ENCODE measurements at places on chromosomes 3 and 15.

DNA sequence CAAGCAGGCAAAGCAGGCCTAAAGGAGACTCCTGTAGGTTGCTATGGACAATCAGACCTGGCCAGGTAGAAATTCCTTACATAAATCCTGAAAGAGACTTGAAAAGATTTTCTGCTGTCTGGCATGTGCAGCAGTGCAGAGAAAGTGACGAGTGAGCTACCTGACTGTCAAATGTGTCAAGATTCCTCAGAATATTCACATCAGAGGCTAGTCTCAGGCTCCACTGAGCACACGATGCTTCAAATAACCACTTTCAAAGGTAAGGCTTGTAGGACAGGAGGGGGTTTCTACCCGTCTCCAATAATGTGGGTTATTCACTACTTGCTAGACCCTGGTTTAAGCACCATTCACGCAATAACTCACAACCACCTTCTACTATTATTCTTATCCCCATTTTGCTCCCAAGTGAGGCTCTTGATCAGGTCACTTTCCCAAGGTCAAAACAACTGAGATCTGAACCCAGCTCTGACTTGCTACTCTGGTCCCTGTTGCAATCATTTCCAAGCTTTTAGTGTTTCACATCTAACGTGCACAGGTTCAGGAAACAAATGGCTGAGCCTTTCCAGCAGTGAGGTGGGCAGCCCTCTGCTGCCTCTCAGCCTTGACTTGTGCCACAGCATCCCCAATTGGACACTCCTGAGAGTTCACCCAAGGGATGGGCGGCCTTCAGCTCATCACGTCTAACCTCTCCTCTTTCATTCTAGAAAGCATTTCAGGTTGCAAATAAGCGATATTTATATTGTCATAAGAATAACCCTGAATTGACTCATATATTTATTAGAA is 329.9 kb upstream of the WNT5A start:
- no peak for DNase-seq

DNA sequence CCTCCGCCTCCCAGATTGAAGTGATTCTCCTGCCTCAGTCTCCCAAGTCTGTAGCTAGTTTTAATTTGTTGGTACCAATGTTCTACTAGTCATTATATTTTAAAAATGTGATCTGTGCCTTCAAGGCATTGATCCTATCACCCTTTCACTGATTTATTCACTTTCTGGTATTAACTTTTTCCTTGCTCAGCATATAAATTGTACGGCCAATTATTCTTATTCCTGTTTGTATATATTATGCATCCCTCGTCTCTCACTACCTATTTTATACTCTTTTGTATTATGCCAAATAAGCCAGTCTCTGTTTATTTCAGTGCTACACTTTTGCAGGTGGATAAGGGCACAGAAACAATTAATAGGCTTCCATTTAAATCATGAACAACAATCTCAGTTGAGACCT is 620.2 kb upstream of the BCHE start:
- DNase-seq: no peak

DNA sequence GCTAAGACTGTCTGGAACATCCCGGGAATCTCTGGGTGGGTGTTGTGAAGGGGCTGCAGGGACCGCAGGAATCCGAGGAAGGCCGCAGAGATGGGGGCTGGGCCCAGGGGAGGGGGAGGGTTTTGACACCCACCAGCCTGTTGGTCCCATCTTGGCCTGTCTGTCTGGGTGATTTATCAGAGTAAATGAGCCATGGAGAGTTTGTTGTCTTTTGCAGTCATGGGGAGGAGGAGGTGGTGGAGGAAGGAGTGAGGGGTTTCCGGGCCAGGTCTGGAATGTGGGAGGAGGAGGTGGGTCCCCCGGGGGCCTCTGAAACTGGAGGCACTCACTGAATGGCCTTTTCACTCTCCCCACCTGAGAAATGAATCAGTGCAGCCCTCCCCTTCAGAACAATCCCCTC is 11.5 kb downstream of the SEMA3F start:
- DNase-seq: peak; percentile 64

- DNase-seq: peak; percentile 5
These were observed 69.8 kb downstream of the TNFAIP8L3 start for GRCh38 chr15:51024735-51025453.

- DNase-seq: peak; percentile 6
These were observed 301.3 kb upstream of the IGF1R start for GRCh38 chr15:98347001-98347400.

GRCh38 chr3:123331006-123331405 is 117.9 kb downstream of the ADCY5 start:
- DNase-seq: no peak

- DNase-seq: no peak
These were observed 325.5 kb downstream of the RYR3 start for GRCh38 chr15:33636234-33636633.

- DNase-seq: peak; percentile 97
These were observed 13.6 kb downstream of the IGDCC4 start for GRCh38 chr15:65409036-65409631.

GRCh38 chr15:48447657-48448056 is 116.4 kb downstream of the DUT start:
- no peak for DNase-seq

DNA sequence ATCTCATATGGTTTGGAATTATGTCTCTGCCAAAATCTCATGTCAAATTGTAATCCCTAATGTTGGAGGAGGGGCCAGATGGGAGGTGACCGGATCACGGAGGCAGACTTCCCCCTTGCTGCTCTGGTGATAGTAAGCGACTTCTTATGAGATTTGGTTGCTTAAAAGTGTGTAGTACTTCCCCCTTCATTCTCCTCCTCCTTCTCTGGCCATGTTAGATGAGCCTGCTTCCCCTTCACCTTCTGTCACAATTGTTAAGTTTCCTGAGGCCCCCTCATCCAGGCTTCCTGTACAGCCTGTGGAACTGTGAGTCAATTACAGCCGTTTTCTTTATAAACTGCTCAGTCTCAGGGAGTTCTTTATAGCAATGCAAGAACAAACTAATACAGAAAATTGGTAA is 51.1 kb downstream of the NEDD4 start:
- DNase-seq: no peak

GRCh38 chr3:133992381-133992780 is 37.3 kb downstream of the SLCO2A1 start:
- DNase-seq: no peak

DNA sequence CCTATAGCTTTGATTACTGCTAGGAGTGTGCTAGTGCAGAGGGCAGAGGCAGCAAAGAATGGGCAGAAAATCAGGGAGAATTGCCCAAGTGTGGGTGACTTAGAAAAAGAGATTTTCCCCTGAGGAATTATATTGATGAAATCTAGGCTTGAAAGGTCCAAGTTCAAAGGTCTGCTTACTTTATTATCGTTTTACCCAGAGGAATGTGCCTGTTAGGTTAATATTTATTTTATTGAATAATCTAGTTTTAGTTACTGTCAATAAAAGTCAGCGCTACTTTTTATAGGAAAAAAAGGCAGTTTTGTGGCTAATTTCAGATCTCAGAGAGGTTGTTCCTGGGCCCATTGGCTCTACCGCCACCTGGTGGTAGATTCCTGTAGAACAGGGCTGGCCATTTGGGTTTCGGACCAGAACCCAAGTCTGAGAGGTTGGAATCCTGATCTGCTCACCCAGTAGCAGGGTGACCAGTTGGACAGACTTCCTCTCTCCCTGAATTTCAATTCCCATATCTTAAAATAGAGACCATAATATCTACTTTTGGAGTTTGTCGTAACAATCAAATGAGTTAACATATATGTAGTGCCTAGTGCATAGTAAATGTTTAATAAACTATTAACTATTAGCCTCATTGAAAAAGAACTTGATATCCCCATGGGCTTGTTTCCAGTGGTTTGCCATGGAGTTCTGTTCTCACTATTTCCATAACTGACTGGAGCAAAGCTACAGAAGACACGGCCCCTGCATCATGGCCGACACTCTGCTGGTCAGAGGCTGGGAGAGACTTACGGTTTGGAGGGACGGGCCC is 62.7 kb upstream of the ZNF148 start:
- peak; percentile 69 for DNase-seq

GRCh38 chr15:66095871-66096687 is 157.5 kb downstream of the MEGF11 start:
- no peak for DNase-seq

GRCh38 chr3:119205209-119205608 is 31.8 kb downstream of the UPK1B start:
- DNase-seq: no peak

DNA sequence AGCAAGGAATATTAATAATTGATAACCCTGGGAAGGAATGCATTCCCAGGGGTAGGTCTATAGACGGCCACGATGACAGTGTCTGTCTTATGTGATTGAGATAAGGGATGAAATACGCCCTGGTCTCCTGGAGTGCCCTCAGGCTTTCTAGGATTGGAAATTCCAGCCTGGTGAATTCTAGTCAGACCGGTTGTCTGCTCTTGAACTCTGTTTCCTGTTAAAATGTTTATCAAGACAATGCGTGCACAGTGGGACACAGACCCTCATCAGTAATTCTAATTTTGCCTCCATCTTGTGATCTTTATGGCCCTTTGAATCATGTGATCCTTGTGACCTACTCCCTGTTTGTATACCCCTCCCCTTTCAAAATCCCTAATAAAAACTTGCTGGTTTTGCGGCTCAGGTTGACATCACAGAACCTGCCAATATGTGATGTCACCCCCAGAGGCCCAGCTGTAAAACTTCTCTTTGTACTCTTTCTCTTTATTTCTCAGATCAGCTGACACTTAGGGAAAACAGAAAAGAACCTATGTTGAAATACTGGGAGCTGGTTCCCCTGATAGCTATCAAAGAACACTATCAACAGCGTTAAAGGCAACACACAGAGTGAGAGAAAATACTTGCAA is 183.3 kb downstream of the PDE8A start:
- no peak for DNase-seq

- no peak for DNase-seq
These were observed 88.3 kb downstream of the GHSR start for GRCh38 chr3:172359996-172360395.

DNA sequence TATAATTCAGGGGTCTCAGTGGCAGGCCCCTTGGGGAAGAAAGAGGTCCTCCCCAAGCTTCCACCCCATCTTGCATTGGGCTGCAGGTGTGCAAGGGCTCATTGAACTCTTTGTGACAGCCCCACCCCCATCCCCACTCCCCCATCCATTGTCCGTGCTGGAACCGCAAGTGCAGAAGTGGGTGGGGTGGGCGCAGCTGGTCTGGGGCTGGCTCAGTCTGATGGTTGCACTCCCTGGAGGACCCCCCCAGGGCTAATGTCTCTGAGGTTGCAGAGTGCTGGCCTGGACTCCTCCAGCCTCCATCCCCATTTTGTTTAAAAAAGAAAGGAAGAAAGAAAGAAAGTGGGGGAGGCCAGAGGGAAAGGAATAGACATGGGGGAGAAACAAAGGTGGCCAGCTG is 42.3 kb upstream of the ARL8B start:
- no peak for DNase-seq

DNA sequence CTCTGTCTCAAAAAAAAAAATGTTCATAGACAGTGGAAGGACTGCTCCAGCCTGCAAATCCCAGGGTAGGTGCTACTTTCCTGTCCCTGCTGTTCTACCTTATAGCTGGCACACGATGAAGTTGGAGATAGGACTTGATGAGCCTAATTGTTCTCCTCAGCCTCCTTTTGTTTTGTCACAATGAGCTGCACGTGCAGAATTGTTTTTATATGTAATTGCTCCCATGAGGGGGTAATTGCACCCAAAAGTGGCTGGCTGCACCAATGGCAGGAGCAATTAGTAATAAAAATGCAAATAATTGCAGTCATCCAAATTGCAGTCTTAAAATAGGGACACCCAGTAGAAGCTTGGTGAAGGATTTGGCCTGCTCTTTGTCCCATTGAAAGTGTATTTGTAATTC is 63.0 kb upstream of the PFN2 start:
- no peak for DNase-seq

GRCh38 chr3:107001635-107002034 is 375.6 kb upstream of the CCDC54 start:
- no peak for DNase-seq

DNA sequence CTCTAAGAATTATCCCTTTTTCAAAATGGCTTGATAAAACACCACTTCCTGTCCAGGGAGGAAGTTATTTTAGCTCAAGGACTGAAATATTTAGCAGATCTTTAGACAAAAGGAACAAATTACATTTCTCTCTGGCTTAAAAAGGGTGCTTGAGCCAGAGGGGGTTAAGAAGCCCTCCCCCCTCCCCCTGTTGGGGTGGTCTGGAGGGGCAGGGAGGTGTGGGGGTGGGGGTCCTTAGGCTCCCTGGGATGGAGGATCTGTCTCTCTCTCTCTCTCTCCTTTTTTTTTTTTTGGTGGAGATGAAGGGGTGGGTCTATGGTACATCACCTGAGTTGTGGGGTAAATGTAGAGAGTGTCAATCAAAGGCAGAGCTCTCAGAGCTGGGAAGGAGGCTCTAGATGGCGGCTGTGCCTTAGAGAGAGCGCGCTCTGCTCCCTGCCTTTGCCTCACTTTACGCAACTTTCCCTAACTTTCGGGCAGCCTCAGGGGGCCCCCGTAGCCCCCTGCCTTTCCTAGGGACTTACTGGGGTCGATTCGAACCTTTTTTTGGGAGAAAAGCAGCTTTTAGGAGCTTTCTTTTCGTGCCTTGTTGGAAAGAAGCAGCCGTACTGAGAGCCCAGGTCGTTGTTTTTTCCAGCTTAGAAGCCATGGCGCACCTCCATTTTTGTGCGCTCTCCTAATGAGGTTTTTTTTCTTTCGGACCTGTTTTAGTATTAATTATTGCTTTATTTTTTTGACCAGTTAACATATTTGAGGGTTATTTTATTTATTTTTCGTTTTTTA is at the start of gene CHD2:
Gene CHD2, plus strand, starts transcription at position 377 of the 783 bp plus-strand sequence. CDS start 914 bp downstream, outside the sequence.
- DNase-seq: peak; percentile 90

DNA sequence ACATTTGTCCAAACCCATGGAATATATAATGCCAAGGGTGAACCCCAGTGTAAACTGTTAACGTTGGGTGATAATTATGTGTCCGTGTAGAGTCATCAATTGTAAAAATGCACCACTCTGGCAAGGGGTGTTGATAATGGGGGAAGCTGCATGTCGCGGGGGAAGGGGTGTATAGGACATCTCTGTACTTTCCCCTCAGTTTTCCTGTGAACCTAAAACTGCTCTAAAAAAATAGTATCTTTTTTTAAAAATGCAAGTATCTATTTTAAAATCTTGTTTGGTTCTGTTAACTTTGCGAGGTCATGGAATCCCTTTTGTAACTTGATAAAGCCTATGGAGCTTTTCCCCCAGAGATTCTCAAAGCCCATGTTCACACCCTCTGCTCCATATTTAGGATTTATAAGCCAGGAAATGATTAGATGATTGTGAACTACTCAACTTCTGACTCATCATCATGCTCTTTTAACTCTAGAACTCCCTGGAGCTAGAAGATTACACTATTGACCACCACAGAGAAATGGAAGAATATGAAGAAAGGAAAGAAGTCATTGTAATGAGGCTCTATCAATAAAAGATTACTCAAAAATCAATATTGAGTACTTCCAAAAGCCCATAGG is 56.1 kb upstream of the C3orf49 start:
- no peak for DNase-seq

Measured in astrocyte of the hippocampus (primary cell).